Muscle of leg (tissue), 16 donors: ENCODE measurements at places on chromosomes 4 and X. TPM values are rescaled to one million over a fixed set of nuclear protein-coding genes. Genes with fewer than 3 reads are reported as not detected.
A peak's percentile ranks its signal among the peaks of the same experiment; 100 is the strongest.

GRCh38 chr4:140233791-140234696, 80.1 kb upstream of the MAML3 start:
- peak; percentile 56 for DNase-seq

GRCh38 chr4:38612646-38613414, 51.2 kb upstream of the KLF3 start:
- DNase-seq: peak; percentile 59

DNA sequence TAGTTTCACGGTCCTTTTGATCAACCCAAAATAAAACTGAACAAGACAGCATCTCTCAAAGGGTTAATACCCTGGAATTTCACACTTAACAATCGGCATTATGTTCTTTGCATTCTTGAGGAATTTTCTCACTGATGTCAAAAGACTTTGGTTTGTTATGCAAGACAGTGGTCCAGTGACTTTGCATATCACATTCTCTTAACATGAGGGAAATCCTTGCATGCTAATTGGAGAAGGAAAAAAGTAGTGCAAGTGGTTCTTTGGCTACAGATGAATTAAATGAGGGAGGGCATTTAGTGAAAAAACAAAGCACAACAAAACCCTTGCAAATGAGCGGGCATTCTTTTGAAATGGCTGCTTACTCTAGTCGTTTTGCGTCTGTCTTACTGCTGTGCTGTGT, 105.1 kb upstream of the LIMCH1 start:
- DNase-seq: no peak

DNA sequence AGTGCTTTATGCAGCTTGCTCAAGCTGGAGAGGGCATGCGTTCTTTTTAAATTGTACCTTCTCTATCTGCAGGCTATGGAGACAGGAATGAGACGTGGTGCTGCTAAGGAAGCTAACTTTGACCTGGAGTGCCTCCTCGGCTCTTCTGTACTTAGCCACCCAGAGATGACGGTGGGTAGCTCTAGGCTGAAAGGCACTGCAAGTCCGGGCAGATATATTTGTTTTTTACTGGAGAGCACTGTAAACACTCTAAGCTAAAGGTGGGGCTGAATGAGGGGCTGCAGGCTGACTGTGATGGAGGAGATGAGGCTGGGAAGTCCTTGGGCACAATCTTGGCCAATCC, 12.1 kb downstream of the ELF4 start:
- DNase-seq: no peak

The RAB40AL gene
- total RNA-seq: 0.31 TPM

GRCh38 chrX:51215266-51215665, 117.4 kb upstream of the NUDT10 start:
- DNase-seq: no peak

DNA sequence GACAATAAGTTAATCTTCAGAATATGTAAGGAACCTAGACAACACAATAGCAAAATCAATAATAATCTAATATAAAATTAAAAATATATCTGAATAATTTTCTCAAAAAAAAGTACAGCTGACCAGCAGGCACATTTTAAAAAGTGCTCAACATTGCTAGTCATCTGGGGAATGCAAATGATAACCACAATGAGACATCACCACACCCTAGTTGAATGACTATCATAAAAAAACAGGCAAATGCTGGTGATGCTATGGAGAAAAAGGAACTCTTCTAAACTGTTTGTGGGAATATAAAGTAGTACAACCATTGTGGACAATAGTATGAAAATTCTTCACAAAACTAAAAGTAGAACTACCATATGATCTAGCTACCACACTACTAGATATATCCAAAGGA, 956.9 kb upstream of the NDST4 start:
- no peak for DNase-seq

DNA sequence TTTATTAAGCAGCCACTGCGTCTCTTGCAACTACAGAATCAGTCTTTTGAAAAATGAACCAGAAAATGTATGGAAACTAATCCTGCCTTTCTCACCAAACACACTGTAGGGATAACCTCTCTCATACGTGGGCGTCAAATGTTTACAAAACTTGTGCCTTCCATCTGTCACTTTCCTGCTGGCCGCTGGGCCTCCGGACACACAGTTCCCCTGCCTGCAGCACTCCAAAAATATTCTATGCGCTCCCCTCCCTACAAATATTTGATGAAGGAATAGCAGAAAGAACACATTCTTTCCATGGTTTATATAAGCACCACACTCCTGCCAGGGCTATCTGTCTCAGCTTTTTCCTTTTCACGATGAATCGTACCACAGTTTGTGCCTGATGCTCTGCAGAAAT, 14.9 kb upstream of the CYTL1 start:
- peak; percentile 61 for DNase-seq

GRCh38 chr4:173170182-173170778, 1.7 kb downstream of the GALNT7 start:
- no peak for DNase-seq

- DNase-seq: no peak
These were observed 17.7 kb downstream of the APELA start for GRCh38 chr4:164894702-164895101.

The MAGEB5 gene
- not detected for total RNA-seq

The RADX gene
- total RNA-seq: 2.3 TPM

The PHF8 gene
- 9.9 TPM for total RNA-seq

- DNase-seq: no peak
These were observed 1.1 kb downstream of the RPS3A start for GRCh38 chr4:151100531-151100930.

- peak; percentile 86 for DNase-seq
These were observed 103.3 kb downstream of the DCLK2 start for GRCh38 chr4:150181536-150181935.

- DNase-seq: no peak
These were observed 401.2 kb downstream of the TLL1 start for GRCh38 chr4:166274136-166274761.

The TMEM271 gene
- 0.04 TPM for total RNA-seq

GRCh38 chr4:185719500-185719858, 92.5 kb downstream of the SORBS2 start:
- no peak for DNase-seq

GRCh38 chrX:124507246-124507645, 160.9 kb downstream of the SH2D1A start:
- no peak for DNase-seq

GRCh38 chr4:77125961-77126360, 31.0 kb upstream of the CCNG2 start:
- DNase-seq: no peak
